ENCODE measurements at places on chromosomes 12 and 14.

DNA sequence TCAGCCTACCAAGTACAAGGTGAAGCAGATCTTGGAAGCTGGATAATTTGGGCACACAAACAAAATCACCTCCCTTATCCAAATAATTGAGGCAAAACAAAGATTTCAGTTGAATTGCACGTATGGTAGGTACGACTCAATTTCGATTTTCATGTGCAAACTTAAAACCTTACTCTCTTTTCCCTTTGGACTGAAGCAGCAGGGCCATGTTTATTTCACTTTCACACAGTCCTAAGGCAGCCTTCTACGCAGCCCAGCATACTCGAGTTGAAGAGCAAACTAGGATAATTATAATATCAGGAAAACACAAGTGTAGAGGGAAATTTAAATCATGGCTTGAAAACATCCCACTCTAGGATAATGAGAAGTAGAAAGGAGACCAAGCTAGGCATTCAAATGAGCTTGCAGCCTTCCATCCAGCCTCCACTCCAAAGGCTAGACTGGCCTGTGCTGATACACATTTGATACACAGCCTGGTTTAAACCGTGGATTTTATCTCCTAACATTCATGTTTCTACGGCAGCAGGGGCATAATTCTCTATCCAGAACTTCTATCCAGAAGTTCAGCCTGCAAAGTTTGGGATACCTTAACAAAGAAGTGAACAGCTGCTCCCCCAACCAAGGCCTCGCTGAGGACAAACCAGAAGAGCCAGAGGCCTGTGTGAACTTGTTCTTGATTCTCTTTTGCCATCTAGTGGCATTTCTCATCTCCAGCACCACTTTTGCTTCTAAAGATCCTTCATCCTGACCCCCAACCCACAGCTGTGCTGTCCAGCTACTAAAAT is 2.4 kb upstream of the RNASE7 start:
- no peak for DNase-seq

DNA sequence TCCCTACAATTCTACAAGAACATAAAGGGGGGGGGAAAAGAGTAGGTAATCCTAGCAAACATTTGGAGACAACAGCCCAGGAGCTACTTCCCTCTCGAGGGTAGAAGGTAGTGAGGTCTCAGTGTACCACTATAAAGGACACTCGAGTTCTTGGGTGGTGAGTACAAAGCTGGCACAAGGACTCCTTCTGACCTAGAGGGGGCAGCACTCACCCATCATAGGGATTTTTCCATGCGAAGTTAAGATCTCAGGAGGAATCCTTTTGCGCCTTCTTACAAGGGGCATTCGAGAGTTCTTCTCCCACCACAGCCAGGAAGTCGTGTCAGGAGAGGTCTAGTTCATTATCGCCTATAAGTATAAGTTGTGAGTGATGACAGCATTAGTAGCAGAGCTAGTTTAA is 200.2 kb upstream of the RBM19 start:
- no peak for DNase-seq

DNA sequence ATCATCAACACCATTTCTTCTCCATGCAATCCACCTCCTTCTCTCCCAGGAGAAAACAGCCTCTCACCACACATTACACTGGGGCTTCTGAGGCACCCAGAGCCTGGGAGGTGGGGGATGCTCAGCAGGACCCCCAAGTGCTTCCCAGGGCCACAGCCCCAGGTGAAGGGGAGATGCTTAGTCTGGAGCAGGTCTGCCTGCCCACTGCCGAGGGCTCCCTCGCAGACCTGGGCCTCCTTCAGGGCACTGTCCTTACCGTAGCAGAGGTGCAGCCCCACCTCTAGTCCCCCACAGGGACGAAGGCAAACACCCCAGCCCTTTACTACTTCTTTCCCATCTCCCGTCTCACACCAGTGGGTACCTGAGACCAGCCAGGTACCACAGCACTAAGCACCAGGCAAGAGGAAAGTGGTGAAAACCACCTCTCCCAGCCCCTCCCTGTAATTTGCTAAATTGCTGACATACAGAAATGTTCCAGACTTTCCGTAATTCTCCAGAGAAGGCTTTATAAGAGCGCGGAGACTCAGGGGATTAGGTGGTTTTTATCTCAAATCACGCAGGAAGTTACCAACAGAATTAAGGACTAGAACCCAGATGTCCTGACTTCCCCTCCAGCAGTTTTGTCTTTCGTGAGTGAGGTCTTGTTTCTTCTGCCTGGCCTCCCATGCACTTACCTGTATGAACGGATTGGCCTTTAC is 59.0 kb downstream of the PLEKHG3 start:
- DNase-seq, result no peak

DNA sequence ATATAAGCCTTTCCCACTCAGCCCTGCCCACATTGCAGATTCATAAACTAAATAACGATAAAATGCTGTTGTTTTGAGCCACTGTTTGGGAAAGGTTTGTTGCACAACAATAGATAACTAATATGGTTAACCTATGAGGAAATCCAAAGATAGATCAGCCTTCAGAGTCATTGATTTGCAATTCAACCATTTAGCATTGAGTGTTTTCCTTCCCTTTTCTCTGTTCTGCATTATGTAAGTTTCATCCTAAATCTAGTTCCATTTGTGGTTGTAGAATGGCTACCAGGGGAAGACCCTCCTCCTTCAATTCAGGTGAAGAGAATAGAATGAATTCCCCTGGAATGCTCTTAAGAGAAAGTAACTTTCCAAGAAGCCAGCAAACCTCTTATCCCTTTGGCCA is 19.6 kb downstream of the TC2N start:
- DNase-seq, result no peak

DNA sequence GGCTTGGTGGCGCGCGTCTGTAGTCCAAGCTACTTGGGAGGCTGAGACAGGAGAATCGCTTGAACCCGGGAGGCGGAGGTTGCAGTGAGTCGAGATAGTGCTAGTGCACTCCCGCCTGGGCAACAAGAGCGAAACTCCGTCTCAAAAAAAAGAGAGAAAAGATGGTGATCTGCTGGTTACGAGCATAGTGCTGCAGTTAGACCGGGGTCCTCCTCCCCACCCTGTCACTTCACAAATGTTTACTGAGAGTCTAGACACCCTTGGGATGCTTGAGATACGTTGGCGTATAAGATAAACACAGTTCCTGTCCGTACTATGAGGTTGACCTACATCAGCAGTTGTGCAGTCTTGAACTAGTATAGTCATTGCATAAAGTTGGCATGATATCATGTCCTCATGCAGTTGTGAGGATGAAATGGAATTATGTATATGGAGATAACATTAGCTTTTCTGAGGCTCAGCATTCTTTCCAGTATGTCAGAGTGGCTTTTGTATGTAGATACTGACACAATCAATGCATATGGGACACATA is 787 bp downstream of the ACAD10 start:
- DNase-seq, result no peak

DNA sequence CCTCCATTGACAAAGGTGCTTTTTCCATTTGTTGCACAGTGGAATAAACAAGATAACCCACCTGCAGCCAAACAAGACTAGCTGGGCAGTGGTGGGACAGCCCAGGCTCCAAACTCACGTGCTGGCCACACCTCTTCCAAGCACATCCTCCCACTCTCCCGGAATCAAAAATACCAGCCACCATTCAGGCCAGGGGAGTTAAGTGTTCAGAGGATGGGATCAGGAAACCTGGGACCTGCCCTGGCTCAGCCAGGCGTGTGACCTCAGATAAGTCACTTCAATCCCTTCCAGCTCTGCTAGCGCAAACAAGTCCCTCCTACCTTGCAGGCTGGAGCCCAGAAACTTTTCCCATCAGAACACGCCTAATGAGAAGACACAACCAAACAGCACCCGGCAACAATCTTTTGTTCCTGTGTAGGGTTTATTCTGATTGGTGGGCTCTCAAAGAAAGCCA is 43.3 kb downstream of the ACTN1 start:
- DNase-seq, result no peak

GRCh38 chr12:91186156-91186555 is 3.5 kb upstream of the DCN start:
- DNase-seq, result no peak

GRCh38 chr12:13687633-13688032 is 293.8 kb downstream of the GRIN2B start:
- DNase-seq, result no peak

GRCh38 chr14:50954811-50955372 is 10.6 kb upstream of the PYGL start:
- no peak for DNase-seq

- DNase-seq, result no peak
These were observed 42.9 kb downstream of the FLRT2 start for GRCh38 chr14:85572845-85573244.

DNA sequence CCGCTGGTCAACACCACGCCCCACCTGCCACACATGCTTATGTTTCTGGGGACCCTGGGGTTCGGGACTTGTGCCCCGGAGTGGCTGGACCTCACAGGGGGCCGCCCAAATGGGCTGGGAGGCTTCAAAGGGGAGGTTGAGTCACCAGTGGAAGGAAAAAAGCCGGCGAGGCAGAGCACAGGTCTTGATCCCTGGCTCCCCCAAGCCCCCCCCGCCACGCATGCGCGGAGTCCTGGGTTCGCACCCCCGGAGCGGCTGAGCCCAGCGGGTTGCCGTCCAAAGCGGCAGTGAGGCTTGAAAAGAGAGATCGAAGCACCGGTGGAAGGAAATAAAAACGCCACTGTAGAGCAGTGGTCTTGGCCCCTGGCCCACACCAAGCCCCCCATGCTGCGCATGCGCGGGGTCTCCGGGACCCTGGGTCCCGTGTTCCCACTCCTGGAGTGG is 313.5 kb downstream of the ALG10 start:
- no peak for DNase-seq

DNA sequence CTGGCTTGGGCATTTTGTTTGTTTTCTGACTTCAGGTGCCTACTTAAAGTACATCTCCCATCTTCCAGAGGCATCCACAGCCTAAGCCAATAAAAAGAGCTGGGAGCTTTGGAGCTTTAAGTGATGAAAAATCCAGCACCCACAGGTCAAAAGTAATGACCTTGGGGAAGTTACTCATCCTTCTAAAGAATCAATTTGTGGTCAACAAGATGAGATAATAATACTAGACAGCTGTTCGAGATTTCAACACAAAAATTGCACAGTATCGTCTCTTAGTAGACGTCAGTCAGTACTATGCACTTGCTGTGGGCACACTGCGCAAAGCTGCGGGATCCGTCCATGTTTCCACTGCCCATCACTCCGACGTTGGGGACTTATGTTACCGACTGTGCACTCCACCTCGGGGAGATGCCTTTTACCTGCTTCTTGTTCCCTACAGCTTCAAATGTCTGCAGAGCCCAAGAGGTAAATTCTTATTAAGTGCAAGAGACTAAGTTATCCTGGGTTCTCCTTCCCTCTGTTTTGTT is 1.3 kb downstream of the ST8SIA1 start:
- no peak for DNase-seq

DNA sequence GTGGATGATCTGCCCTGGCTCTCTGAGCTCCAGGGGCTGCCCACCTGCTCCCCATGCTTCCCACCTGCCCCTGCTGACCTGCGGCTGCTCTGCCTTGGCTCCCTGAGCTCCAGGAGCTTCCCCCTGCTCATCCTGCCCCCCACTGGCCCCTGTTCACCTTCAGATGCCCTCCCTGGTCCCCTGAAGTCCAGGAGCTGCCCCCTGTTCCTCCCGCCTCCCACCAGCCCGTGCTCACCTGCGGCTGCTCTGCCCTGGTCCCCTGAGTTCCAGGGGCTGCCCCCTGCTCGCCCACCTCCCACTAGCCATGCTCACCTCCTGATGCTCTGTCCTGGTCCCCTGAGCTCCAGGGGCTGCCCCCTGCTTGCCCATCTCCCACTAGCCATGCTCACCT is 219.7 kb downstream of the TMEM121 start:
- DNase-seq, result no peak

GRCh38 chr14:92323916-92324818 is 1.2 kb downstream of the SLC24A4 start:
- no peak for DNase-seq

- DNase-seq, result no peak
These were observed 53.4 kb downstream of the SPTB start for GRCh38 chr14:64826333-64826732.

GRCh38 chr12:100138048-100138802 is 4.4 kb downstream of the BLTP3B start:
- DNase-seq, result no peak

- DNase-seq, result no peak
These were observed 20.7 kb upstream of the CREBL2 start for GRCh38 chr12:12590961-12591360.

- DNase-seq, result no peak
These were observed 4.5 kb downstream of the ACOT6 start for GRCh38 chr14:73616831-73617230.

DNA sequence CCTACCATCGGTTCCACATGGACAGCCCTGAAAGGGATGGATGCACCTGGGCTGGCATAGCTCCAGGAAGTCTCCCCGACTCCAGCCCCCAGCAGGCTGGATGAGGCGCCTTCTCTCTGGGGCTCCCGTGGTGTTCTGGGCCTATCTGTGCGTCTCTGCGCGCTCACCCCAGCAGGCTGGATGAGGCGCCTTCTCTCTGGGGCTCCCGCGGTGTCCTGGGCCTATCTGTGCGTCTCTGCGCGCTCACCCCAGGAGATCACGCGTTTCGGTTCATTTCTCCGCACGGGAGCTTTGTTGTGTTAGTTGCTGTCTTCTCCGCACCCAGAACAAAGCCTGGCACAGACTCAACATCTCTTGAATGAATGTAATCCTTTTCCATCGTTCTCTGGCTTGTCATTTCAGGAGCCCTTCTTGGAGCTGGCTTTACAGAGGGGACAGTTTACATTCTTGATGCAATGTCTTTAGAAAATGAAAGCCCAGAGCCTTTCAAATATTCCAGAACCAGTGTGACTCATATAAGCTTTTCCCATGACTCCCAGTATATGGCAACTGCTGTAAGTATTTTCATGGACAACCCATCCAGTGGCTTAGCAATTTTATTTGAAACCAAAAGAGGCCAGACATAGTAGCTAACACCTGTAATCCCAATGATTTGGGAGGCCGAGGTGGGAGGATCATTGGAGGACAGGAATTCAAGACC is 40.3 kb downstream of the CFAP251 start:
- no peak for DNase-seq

DNA sequence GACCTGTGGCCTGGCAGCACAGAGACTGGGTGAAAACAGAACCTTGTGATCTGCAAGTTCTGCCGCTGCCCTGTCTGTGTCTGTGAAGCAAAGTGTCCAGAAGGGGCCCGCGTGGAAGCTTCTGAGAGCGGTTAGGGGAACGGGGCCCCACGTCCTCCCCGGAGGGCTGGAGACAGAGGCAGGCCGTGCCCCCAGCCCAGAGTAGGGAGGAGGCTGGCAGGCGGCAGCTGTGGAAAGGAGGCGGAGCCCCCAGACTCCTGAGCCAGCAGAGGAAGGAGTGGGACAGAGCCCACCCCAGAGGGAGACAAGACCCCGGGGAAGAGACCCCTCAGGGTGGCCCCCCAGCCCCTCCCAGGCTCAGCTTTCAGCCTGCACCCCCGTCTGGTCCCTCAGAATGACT is 49.0 kb downstream of the GALNT9 start:
- no peak for DNase-seq

GRCh38 chr12:27523305-27523641 is 733 bp upstream of the PPFIBP1 start:
- no peak for DNase-seq
